NCI-H524 treated with DMSO at 0.1 percent for 48 hours (cell line): ENCODE measurements at places on chromosomes 3 and 15.

DNA sequence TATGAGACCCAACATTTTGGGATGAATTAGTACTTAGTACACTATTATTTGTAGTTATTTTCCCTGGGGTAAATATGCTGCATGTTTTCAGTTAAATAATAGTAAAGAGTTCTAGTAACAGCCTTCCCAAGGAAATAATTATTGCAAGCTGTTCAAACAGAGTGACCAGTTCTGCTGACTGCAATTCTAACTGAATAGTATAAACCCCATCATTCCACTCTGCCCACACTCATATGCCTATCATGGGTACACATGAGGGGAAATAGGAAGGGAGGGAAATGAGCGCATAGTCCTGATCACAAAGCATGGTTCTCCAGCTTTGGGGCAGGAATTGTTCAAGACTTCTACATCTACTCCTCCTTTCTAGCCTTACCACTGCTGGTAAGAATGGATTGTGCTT, 18.7 kb downstream of the UQCC5 start:
- no peak for DNase-seq

GRCh38 chr15:61938249-61938648, 122.0 kb downstream of the VPS13C start:
- no peak for DNase-seq

DNA sequence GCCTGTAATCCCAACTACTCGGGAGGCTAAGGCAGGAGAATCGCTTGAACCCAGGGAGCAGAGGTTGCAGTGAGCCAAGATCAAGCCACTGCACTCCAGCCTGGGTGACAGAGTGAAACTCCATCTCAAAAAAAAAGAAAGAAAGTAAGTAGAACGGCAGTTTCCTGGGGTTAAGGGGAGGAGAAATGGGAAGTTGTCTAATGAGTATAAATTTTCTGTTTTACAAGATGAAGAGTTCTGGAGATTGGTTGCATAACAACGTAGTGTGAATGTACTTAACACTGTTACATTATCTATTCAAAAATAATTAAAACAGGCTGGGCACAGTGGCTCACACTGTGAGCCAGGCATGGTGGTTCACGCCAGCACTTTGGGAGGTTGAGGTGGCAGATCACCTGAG, 45.4 kb downstream of the GRK7 start:
- DNase-seq = no peak

DNA sequence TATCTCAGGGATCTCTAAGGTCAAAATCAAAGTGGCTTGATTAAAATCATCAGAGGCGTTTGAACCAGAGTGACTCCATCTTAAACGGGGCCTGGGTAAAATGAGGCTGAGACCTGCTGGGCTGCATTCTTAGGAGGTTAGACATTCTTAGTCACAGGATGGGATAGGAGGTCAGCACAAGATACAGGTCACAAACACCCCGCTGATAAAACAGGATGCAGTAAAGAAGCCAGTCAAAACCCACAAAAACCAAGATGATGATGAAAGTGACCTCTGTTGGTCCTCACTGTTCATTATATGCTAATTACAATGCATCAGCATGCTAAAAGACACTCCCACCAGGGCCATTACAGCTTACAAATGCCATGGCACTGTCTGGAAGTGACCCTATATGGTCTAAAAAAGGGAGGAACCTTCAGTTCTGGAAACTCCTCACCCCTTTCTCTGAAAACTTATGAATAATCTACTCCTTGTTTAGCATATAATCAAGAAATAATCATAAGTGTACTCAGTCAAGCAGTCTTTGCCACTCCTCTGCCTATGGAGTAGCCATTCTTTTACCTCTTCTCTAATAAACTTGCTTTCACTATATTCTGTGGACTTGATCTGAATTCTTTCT, 143.3 kb upstream of the SLCO3A1 start:
- DNase-seq = no peak

DNA sequence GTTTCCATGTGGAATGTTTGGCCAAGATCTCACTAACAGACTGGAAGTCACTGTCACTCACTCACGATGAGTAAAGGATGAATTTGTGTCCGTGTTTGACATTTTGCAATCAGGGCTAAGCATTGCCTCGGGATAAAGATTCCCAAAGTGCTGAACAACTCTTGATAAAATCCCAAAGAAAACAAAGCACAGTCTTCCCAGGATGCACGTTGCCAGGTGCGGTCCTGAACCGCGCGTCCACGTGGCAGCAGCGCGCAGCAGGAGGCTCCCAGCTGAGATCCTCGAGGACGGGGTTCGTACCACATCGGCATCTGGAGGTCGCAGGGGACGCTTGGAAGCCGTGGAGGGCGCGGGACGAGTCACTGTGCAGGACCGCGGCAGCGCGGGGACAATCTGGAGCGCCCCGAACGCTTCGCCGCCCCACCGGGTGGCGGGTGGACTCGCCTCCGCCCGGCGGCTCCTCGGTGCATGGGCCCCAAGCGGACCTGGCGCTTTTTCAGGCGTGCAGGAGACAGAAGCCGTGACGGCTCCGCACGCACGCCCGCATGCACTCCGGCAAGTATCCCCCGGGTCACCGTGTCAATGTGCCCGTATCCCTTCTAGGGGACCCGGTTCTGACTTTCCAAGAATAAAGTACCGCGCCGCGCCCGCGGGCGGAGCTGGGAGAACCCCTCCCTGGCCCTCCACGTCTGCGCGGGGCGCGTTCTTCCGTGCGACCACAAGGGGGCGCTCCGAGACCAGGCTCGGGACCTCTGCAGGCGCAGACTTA, 17.7 kb downstream of the CPN2 start:
- no peak for DNase-seq

DNA sequence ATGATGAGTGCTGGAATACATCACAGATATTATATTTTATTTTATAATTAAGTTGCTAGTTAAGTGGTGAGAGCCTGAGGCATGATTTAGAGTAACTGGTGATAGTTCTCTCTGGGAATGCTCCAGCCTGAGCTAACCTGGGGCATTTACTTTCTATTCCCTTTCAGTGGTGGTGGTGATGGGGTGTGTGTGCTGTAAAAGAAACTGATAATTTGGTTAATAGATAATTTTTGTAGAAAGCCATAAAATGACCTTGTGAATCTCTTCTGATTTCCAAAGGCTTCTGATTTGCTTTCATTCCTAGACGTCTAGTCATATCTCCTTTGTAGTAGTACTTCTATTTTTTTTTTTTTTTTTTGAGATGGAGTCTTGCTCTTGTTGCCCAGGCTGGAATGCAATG, 46.8 kb upstream of the DPPA4 start:
- no peak for DNase-seq

GRCh38 chr3:178538056-178538455, 1.8 kb downstream of the KCNMB2 start:
- DNase-seq = no peak

DNA sequence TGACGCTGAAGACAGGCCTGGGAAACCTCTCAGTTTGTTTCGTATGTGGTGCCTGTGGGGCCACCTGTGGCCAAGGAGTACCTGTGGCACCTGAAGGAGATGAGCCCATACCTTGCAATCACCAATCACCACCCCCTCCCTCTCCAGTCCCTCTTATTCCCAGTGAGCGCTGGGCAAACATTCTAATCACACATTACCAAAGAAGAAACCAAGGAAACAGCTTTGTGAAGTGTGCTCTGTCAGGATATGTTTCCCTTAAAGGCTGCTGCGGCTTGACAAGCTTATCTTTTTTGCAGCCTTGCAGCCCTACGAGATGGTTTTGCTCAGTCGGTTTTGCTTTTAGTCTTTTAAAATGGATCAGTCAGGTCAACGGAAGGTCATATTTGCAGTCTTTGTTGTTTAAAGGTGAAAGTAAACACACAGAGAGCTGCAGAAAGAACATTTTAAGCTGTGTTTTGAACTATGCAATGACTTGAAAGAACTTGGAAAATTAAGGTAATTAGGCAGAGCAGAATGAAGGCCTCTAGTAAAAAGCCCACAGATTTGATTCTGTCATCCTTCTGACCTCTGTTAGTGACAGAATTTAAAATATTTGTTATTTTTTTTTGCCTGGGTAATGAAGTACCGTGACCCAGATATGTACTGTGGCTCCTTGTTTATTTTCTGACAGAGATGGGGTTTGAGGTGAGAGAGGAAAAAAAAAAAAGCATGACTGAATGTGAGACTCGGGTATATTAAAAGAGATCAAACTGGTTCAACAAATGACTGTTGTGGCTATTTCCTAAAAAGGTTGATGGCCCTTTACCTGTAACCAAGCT, 461.4 kb downstream of the NSUN3 start:
- DNase-seq = no peak

DNA sequence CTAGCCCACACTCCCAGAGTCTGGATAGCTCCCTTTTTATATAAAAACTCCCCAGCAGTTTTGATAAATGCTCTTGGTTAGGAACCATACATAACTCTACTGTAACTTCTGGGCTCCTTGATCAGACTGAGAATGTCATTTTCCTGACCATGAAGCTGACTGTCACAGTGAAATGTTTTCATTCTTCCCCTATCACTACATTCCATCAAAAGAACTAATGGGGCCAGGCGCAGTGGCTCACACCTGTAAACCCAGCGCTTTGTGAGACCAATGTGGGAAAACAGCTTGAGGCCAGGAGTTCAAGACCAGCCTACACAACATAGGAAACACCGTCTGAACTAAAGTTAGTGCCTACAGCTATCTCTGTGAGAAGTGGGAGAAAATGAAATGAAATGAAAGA, 72.8 kb upstream of the MYO5C start:
- DNase-seq = no peak

DNA sequence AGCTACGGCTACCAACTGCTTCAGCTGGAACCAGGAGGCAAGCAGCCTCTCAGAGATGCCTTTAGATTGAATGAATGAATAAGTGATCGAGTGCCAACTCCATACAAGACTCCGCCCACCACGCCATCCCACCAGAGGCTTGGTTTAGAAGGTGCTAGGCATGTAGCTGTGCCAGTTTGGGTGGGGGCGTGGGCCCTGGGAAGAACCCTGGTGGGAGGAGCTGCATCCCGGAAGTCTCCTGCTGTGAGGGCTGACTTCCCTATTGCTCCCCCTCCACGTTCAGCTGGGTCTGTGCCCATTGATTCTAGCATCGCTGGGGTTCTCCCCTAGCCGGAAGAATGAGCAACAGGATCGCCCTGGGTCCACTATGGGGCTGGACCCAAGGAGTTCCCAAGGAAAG, 20.9 kb downstream of the LINGO1 start:
- DNase-seq = no peak

- no peak for DNase-seq
Measured at GRCh38 chr3:40187945-40188344, 121.6 kb upstream of the EIF1B start.

GRCh38 chr15:60790641-60791040, 311.7 kb upstream of the ICE2 start:
- DNase-seq = no peak

DNA sequence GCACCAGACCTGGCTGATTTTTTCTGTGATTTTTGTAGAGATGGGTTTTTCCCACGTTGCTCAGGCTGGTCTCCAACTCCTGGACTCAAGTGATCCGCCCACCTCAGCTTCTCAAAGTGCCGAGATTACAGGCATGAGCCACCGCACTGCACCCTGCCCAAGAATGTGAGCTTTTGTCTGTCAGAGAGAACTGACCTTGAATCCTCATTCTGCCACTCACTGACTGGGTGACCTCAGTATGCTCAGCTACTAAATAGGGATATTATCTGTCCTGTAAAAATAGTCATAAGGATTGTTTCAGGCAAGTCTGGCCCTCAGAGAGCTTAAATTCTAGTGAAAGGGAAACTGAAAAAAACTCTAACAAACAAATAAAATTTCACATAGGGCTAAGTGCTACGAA, 2.1 kb upstream of the RFT1 start:
- DNase-seq = no peak

- DNase-seq = no peak
Measured at GRCh38 chr3:19103510-19103909, 44.8 kb upstream of the KCNH8 start.
